ENCODE measurements at places on chromosomes 3 and 15.

DNA sequence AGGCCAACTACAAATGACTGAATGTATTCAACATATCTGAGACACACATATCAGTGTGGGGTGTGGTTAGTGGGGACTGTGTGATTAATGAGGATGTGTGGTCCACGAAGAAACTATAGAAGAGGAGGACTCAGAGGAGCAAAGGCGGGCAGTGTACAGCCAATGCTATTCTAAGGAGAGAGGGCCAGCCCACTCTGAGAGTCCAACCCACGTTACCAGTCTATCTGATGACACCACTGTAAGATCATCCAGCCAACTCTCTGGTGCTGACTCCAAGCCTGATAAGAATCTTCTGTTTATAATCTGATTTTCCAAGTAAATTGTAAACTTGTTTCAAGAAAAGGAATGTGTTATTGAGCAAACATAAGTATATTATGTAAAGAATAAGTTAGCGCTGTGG, 47.2 kb downstream of the MCF2L2 start:
- DNase-seq, result no peak

- DNase-seq, result no peak
These were observed 149.9 kb downstream of the OR4M2 start for GRCh38 chr15:22229990-22230819.

GRCh38 chr15:51493892-51494291, 128.7 kb downstream of the DMXL2 start:
- DNase-seq, result no peak

DNA sequence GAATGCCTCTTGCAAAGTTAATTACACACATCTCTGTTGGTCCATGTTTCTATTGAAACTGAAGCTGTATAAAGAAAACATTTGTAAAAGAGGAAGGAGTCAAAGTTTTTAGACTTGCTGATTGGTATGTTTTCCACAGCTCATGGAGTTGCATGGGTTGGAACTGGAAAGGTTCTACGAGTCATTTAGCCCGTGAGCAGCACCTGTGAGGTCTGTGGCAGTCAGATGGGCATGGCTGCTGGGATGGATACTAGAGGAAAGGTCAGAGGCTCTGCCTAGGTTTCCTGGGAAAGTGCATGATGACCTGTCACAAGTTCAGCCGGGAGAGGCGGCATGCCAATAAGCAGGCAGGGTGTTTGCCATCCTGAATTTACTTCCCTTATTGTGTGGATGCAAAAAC, 155.4 kb downstream of the CACNA1D start:
- DNase-seq, result no peak

- no peak for DNase-seq
These were observed 45.6 kb downstream of the DCBLD2 start for GRCh38 chr3:98855806-98856400.

- no peak for DNase-seq
These were observed 129.5 kb upstream of the ZBED2 start for GRCh38 chr3:111724694-111725093.

- DNase-seq, result no peak
These were observed 77.7 kb upstream of the ROBO1 start for GRCh38 chr3:79845546-79845945.

DNA sequence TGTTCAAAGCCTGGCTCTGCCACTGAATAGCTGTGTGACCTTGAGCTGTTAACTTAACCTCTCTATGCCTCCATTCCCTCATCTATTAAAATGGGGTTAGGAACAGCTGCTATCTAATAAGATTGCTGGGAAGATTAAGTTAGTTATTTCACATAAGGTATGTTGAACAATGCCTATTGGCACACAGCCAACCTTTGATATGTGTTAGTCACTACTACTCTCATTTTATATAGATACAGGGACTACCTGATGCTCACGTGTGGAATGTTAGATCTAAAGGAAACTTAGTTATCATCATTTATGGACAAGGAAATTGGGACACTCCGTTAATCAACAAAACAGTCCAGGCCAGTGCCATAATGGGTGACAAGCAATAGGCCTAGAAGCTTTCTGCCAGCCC, 332.4 kb upstream of the PPP2R3A start:
- no peak for DNase-seq

GRCh38 chr3:186965141-186965879, 35.0 kb downstream of the ST6GAL1 start:
- DNase-seq, result no peak

DNA sequence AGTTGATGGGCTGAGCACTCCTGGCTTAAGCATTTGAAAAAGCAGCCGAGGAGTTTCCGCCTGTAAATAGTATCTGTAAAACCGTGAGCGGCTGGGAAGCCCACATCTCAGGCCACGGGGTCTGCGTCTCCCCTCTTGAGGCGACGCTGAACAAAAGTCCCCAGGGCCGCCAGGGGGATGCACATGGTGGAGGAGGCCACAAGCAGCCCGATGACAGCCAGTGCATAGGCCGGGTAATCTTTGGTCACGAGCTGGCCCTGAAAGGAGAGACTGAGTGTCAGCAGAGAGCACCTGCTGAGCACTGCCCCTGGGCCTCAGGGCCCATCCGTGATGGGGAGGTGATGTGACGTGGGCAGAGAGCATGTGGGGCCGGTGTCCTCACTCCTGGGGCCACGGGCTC, 37.5 kb downstream of the SLC6A20 start:
- no peak for DNase-seq

GRCh38 chr3:46349484-46350261, 4.2 kb upstream of the CCR2 start:
- no peak for DNase-seq

DNA sequence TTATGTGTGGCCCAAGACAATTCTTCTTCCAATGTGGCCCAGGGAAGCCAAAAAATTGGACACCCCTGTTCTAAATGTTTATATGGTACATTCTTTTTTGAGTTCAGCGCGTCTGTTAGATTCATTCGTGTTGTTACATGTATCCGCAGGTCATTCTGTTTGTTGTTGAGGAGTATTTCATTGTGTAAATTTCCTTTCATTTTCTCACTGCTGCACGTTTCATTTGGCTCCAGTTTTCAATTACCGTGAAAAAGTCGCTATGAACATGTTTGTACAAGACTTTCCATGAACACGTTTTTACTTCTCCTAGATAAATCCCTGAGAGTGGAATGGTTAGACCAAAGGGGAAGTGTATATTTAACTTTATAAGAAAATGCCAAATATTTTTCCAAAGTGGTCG, 7.5 kb upstream of the OPA1 start:
- DNase-seq, result no peak

DNA sequence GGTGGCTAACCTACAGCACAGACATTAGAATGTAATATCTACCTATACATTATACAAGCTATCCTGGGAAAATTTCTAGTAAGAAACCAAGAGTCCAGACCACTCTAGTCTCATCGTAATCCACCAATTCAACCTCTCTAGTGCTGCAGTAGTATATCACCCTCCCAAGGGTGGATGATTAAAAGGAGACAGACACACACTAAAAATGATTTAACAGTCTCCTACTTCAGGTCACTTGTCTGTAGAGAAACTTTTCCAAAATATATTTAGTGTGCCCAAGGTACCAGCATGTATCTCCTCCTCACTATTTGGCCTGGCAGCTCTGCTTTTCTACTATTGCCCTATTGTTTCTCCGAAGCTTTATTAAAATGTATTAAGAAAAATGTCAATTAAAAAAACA, 45.0 kb downstream of the ZBTB20 start:
- no peak for DNase-seq

- DNase-seq, result no peak
These were observed 478.2 kb upstream of the ROBO2 start for GRCh38 chr3:76561494-76562236.

GRCh38 chr3:160130950-160131349, 94.3 kb upstream of the C3orf80 start:
- DNase-seq, result no peak

DNA sequence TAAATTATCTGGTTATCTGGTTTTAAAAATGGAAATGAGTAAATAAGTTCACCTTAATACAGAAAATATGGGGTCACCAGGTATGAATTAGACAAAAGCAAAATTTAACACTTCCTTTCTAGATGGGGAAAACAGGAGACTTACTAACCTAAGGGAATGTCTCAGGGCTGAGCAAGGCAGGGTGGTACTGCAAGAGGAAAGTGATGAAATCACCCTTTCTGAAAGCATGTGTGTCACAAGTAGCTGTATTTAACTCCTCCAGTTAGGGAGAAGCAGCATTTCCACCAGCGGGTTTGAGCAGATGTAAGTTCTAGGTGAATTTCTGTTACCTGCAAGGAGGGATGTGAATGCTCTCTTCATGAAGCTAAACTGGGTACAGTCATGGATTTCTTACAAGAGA, 629.1 kb downstream of the MECOM start:
- DNase-seq, result no peak

DNA sequence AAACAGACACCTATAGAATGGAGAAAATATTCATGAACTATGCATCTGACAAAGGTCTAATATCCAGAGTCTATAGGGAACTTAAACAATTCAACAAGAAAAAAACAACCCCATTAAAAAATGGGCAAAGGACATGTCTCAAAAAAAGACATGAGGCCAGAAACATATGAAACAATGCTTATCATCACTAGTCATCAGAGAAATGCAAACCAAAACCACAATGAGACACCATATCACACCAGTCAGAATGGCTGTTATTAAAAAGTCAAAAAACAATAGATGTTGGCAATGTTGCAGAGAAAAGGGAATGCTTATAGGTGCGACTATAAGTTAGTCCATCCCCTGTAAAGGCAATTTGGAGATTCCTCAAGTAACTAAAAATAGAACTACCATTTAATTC, 11.4 kb upstream of the HDGFL3 start:
- DNase-seq, result no peak

DNA sequence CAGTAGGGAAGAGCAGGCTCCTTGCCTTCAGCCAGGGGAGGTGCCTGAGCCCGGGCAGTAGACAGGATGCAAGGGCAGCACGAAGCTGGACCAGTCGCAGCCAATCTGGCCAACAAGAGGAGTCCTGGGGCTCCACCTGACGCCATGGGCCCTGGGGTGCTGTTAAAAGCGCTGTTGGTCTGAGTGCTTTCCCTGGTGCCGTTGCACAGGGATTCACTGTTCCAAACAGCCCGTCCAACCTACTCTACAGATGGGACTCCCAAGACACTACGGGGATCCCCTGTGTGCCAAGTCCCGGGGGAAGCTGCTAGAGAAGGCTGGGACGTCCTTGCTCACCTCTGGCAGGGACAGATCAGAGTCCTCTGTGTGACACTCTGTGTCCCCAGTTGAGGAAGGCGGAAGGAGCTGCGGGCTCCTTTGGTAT, 632 bp downstream of the CTSH start:
- DNase-seq, result no peak

DNA sequence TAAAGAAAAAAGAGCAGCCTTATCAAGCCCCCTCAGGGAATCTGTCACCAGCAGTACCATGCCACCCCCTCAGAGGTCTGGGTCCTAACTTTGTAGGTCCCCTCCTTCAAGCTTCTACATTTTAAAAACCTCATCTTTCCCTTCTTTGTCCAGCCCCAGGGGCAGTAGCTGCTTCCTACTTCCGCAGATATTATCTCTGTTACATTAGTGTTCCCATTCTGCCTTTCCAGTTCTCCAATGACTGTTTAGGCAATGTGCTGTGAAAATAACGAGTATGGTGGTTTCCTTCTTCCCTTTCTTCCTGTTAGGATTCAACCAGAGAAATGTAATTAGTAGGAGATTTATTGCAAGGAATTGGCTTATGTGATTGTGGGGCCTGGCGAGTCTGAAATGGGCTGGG, 126.1 kb upstream of the TNIK start:
- DNase-seq, result no peak

DNA sequence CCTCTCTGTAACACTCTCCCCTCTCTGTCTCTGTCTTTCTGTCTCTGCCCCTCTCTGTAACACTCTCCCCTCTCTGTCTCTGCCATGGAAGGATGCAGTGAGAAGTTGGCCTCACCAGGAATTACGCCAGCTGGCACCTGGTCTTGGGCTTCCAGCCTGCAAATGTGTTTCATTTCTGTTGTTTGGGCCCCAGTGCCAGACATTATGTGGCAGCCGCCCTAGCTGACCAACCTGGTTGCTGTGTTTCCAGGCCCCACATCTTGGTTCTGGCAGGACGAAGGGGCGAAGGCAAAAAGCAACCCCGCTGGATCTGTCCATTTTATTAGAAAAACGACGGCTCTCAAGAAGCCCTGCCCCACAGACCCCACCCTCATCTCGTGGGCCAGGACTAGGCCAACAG, 5.2 kb upstream of the ZXDC start:
- no peak for DNase-seq

GRCh38 chr3:149705416-149705815, 46.9 kb downstream of the COMMD2 start:
- DNase-seq, result no peak

DNA sequence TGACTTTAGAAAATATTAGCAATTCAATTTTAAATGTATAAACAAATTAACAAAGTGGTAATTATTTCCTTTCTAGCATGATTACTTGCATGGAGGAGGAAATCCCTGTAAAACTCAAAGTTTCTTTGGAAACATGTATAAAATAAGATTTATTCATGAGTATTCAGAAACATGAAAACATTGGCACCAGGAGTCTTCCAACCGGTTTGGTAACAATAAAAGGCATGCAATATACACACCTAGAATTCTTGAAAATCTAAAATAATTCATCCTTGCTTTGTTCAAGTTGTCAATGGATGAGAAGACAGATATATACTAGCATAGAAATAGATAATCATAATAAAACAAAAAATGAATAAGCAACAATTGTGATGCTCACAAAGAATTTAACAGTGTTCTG, 76.4 kb downstream of the ZPLD1 start:
- DNase-seq, result no peak

GRCh38 chr3:11713171-11713570, 69.5 kb upstream of the VGLL4 start:
- DNase-seq, result no peak

DNA sequence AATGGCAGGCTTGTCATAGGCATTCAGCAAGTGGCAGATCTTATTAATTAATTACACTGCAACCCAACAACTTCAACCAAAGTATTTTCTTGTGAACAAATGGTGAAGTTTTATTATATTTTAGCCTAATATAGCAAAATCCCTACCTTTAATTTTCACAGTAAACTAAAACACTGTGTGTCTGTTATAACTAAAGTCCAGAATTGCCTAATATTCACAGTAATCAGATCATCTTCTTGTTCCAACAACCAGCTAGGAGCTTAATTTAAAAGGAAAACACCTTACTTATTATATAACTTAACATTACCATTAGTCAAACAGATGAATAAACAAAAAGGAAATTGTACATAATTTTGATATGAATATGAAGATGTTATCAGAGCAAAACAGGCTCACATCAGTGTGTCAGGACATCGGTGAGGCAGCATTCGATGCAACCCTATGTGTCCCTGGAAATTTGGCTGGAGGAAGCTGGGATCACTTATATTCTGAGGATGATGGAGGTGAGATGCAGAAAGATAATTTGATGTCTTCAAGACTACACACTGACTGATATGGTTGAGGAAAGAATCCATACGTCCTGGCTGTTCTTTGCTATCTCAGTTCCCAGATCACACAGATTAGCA, 189.3 kb upstream of the EIF1B start:
- DNase-seq, result no peak

DNA sequence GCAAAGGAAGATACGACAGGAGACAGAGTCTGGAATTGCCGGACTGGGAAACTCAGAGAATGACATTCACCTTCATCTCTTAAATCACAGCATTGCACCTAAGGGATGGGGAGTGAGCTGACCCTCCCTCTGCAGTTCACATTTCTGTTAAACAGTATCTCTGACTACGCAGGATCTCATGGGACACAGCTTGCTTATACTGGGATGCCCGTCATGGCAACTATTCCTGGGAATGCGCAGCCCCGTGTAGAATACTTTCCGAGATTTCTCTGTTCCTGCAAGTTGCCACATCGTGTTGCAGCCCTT, 232.5 kb upstream of the HES1 start:
- no peak for DNase-seq
